ENCODE measurements at places on chromosomes 4 and X.
A peak's percentile ranks its signal among the peaks of the same experiment; 100 is the strongest.

DNA sequence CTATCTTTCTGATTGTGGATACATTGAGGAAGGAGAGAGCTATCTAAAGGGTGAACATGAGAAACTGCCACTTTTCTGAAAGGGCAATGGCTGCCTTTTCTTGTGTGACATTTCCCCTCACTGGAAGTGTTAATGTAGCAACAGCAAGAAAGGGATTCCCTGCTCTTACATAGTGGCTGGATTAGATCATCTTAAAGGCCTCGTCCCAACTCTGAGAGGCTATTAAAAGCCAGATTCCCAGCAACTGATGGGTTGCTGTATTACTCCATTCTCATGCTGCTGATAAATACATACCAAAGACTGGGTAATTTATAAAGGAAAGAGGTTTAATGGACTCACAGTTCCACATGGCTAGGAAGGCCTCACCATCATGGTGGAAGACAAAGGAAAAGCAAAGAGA is 33.7 kb upstream of the ADH7 start:
- DNase-seq: no peak

- no peak for DNase-seq
These were observed 24.1 kb upstream of the FGF16 start for GRCh38 chrX:77422891-77423648.

DNA sequence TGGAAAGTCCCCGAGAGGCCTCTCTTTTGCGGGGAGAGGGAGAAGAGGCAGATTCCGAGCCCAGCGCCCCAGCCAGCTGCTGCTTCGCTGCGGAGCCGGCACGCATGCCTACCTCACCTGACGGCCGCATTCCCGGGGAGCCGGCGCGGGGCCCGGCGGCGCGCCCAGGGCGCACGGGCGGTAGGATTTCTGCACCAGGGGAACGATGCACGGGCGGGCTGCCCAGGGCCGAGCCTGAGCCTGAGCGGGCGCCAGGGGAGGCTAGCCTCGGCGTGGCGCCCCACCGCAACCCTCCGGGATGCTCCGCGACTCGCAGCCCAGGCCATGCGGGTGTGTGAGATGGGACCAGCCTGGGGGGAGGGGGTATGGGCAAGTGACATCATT is 81.3 kb upstream of the SCML1 start:
- DNase-seq: no peak

- DNase-seq: no peak
These were observed 17.8 kb downstream of the EGF start for GRCh38 chr4:109930464-109930863.

DNA sequence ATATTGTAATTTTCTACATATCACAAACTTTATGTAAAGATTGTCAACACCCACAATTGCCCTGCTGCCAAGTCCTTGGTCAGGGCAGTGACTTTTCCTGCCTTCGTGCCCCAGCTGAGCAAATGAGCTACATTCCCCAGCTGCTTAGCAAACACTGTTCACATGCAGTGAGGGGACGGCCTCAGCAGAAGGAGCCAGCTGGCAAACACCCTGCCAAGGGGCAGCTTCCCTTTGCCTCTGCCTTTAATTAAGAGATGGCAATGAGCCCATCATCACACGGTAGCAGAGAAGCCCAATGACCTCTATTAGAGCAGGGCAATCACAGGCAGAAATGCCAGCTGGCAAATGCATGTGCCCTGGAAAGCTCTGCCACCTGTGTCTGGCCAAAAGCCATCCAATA is 253.4 kb downstream of the EPHA5 start:
- peak; percentile 0 for DNase-seq

GRCh38 chr4:16078195-16078760 is 5.5 kb downstream of the PROM1 start:
- no peak for DNase-seq

DNA sequence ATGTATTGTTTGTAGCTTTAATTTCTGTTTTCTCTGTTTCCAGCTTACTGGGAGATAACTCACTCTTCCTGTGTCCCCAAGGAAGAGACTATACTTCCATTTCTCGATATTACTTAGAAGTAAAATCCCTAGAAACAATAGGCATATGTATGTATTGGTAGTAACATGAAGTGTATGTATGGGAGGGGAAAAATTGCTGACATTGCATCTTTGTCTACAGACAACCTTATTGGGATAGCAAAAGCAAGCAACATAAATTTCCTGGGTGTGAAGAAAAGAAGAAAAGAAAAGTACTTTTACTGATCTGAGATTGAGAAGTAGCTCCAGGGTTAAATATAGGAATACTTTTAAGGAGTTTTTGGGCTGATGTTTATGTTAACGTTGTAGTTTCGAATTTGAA is 15.4 kb downstream of the AP1AR start:
- DNase-seq: no peak

DNA sequence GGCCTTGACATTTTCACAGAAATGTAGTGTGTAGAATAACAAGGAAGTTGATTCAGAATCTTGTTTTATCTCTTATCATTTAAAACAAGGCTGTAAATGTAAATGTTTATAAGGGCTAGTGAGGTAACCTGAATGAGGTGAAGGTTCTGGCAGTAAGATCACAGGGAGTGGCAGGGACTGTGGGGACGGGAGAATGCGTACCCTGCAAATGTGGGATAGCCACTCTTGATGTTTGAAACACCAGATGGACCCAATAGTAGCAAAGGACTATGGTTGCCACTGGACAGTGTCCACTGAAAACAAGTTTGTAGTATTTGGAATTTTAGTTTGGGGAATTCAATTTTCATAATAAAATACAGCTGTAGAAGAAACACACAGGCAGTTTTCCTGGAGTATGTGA is 155.3 kb downstream of the FHIP1A start:
- DNase-seq: no peak

- DNase-seq: no peak
These were observed 51.7 kb downstream of the RPGR start for GRCh38 chrX:38275615-38276014.

GRCh38 chrX:140572724-140573123 is 67.9 kb upstream of the SOX3 start:
- DNase-seq: no peak

DNA sequence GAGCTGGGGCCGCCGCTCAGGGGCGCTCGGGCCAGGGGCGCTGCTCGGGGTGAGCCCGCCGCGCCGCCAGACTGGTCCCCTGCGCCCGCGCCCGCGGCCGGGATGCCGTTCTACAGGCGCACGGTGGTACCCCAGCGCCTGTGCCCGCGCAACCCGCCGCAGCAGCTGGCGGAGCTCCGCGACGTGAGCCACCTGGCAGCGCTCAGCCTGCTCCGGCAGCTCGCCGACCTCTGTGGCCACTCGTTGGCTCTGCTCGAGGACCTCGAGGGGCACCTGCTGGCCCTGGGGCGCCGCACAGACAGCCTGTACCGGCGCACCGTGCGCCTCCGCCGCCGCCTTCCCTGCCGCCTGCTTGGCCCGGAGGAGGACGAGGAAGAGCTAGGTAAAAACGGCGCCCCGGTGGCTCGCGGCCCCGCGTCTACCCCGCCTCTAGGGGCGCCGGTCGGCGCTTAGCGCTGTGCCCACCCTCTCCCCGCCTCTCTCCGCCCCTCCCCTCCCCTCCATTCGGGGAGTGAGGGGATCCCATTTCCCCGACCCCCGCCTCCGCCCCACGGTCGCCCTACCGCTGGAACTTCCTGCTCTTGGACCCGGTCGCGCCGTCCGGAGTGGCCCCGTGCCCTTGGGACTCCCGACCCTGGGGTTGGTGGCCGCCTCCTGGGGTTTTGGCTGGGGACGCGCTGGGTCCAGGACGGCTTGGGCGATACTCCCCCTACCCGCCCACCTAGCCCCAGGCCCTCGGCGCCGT is 513 bp downstream of the NHSL2 start:
- DNase-seq: no peak

DNA sequence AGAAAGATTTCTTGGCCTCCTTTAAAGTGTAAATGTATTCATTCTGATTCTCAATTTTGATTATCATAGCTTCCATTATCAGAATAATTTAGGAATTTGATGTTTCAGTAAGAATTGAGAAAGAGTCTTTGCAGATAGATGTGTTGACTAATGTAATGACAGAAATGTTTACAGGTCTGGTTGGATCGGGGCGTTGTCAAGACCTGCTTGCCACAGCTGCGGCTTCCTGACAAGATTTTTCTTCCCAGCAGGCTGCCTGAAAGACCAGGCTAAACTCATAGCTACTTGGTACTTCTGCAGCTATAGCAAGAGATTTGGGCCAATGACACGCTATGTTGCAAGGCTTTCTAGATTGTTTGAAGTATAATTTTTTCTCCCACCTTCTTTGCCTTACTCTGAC is 91.5 kb upstream of the ANKRD50 start:
- no peak for DNase-seq

GRCh38 chr4:188268131-188268908 is 129.1 kb downstream of the TRIML1 start:
- no peak for DNase-seq

- DNase-seq: no peak
These were observed 20.2 kb downstream of the CETN2 start for GRCh38 chrX:152810403-152810802.

DNA sequence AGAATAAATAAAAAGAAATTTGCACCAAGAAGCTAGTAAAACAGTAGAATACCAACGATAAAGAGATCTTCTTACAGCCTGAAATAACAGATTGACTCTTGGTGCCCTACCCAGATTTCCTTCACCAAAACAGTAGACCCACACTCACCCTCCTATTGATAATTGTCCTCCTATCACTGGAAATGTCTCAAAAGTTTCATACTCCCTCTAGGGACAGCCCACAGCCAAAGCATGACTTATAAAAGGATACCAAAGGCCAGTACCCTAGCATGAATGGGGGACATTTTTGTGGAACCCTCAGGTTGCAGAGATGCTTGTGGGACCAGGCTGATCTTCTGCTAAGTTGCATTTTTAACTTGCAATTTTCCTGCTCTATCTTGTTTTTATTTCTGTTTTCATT is 104.1 kb downstream of the INPP4B start:
- no peak for DNase-seq

All from H54 (cell line).